ENCODE measurements at places on chromosomes 11 and 22.

- no peak for DNase-seq
Observed at GRCh38 chr11:57432714-57433163, 5.8 kb upstream of the SLC43A3 start.

- no peak for DNase-seq
Observed at GRCh38 chr11:116503216-116504160, 269.3 kb downstream of the BUD13 start.

- no peak for DNase-seq
Observed at GRCh38 chr22:37870273-37870672, 21.1 kb downstream of the EIF3L start.

GRCh38 chr11:114438303-114438702 is 964 bp upstream of the REXO2 start:
- no peak for DNase-seq

DNA sequence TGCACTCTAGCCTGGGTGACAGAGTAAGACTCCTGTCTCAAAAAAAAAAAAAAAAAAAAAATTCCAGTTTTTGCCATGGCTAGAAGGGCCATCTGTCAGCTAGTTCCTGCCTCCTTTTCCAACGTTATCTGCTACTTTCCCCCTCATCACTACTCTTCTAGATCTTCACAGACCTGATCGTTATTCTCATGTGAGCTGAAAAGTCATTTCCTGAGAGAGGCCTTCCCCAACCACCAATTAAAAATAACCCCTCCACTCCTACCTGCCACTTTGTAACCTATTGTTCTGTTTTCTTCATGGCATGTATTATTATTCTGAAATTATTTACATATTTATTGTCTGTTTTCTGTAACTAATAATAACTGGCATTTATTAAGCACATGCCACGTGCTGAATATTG is 24.2 kb downstream of the SGSM3 start:
- DNase-seq, result no peak

DNA sequence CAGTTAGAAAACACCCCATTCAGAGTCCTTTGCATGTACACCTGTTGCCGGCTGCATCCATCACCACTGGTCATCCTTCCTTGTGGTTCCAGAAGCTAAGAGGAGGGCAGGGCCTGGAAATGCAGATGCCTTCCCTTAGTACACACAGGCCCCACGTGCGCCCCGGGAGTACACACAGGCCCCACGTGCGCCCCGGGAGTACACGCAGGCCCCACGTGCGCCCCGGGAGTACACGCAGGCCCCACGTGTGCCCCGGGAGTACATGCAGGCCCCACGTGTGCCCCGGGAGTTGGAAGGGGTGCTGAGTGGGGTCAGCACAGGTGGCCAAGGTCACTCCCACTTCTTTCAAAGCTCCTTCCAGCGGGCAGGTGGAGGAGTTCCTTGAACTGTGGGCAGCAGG is 1141.9 kb downstream of the BRD1 start:
- no peak for DNase-seq

- no peak for DNase-seq
Observed at GRCh38 chr11:40054631-40055030, 1404.8 kb downstream of the LRRC4C start.

DNA sequence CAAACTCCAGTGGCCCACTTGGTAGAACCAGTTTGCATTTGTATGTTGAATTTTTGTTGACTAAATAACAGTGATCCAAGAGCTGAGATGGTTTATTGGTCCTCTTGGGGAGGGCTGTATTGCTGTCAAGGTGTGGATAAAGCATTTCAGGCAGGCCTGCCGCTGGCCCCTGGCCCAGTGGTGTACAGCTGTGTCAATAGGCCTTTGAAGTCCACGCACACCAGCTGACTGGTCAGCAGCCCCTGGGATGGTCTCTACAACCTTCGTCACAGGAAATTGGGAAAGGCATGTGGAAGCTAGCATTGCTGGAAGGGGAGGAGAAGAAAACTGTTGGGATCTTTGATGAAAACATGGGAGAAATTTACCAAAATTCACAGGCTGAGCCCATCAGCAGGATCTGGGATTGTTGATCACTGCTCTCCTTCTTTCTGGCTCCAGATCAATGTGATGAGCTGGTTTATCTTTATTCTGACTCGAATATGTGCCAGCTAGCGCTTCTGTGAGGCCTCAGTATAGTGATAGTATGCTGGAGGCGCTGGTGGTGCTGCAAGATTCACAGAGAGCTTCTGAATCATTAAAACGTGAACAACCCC is 12.5 kb upstream of the E2F8 start:
- DNase-seq, result no peak

- no peak for DNase-seq
Observed at GRCh38 chr11:90468923-90469322, 246.1 kb upstream of the CHORDC1 start.

DNA sequence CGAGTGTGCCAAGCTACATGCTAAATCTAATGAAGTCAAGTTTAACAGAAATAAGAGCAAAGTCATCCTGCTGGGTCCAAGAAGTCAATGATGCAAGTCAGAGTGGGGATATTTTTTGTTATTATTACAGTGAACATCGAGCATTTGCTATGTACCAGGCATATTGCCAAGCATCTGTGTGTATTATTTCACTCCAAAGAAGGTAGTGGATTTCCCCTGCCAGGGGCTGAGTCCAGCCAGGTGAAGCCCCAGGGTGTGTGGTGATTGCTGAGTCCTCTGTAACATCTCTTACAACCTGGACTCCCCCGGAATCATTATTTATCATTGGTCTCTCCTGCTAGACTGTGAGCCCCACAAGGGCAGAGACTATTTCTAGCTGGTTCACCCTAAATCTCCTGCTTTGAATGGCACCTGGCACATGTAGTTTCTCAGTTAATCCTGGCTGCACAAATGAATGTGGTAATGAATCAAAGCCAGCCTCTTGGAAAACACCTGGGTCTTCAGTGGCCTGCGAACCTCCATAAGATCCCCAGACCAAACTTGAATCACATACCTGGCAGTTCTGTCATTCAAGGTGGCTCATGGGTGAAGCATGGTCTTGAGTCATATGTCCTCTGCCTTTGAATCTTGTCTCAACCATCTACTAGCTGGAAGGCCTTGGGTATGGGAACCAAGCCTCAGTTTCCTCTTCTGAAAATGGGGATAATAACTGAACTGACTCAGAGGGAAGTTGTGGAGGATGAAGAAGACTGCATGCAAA is 549.2 kb downstream of the MIAT start:
- no peak for DNase-seq

DNA sequence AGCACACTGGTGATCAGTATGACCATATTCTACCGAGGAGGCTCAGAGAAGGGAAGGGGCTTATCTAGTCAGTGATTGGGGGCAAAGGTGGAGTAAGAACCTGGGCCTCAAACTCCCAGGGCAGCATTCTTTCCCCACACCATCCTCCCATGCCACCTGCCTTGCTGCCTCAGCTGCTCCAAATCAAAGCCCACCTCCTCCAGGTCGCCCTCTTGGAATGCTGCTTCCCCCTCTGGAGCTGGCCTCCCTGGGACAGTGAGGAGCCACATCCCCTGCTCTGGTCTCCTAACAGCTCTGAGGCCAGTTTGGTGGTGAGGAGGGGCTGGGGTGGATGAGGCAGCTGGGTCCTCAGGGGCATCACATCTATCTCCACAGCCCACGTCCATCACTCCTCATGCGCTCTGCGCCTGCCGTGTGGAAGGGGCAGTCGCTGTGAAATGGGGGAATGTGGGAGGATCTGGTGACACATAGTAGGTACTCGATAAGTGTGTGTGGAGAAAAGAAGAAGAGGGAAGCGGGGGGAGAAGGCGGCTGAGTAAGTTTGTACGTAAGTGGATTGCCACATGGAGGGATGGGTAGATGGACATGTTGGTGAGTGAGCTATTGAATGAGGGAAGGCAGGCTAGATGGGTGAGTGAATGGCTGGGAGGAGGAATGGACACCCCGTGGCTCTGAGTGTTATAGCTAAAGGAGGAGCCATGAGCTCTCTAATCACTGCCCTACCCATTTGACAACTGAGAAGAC is 16.1 kb upstream of the ARHGEF17 start:
- no peak for DNase-seq

- DNase-seq, result no peak
Observed at GRCh38 chr11:16001899-16002426, 354.4 kb downstream of the SOX6 start.

DNA sequence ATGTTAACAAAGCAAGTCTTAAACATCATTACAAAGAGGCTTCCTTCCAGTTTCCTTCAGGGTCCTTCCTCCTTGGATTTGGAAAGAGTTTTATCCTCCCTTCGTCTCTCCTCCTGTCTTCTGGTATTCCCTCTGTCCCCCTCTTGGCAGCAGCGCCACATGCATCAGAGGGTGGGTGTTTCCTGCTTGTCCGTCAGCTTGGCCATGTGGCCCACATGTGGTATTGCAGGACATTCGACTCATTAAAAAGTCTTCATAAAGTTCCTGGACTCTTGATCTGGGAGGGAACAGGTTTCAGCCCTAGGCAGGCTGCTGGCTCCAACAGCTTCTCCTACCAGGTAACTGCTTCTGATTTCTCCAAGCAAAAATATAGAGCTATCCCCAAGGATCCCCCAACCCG is 189.8 kb downstream of the CSNK2A3 start:
- no peak for DNase-seq

DNA sequence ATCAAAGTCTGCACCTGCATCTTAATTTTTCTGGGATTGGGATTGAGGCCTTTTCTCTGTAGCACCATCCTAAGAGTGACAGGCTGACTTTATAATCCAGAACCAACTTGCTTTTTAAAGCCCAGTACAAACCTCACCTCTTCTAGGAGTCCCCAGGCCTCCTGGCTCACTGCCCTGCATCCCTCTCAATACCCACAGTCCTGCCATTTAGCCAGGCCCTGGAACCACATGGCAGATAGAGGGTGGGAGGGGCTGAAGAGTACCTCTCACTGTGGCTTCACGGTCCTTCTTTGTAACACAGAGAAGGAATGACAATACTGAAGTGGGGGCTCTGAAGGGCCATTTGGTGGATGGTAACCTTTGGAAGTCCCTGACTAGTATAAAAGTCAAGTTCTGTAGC is 63.5 kb upstream of the PHOX2A start:
- DNase-seq, result no peak

- no peak for DNase-seq
Observed at GRCh38 chr22:46280999-46281623, 13.3 kb downstream of the TTC38 start.

- no peak for DNase-seq
Observed at GRCh38 chr22:32476281-32477195, 1.9 kb downstream of the FBXO7 start.

DNA sequence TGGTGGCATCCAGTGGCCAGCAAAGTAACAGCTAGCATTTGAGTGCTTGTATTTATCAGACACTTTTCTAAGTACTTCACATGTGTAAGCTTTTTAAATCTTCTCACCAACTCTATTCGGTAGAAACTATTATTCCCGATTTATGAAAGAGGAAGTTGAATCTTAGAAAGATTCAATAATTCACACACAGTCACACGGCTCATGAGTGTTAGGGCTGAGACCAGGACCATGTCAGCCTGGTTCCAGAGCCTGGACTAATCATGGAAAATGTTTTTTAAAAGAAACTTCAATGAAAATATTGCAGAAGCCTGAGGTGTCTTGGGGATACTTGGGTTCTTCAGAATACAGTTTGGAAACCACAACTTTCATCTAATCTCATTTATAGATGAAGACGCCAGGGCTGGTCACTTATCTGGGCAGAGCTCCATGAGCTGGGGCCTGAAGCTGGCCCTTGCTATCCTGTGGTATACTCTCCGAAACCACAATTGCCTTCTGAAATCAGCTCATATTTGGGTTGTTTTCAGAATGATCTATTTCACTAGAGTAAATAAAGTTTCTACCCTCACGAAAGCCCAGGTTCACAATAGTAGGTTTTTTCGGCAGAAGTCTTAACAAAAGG is 4.3 kb upstream of the CRTAM start:
- DNase-seq, result no peak

Measured in stimulated activated CD4-positive, alpha-beta T cell treated with anti-CD3 and anti-CD28 coated beads, Interleukin-15, amount 100 ng/mL, for 48 hours (primary cell).